Hindlimb muscle (tissue), 1 donor: ENCODE measurements at places on chromosomes 5 and 9.
A peak's percentile ranks its signal among the peaks of the same experiment; 100 is the strongest.

- DNase-seq, result no peak
These were observed 142.9 kb downstream of the HSD17B3 start for GRCh38 chr9:96158909-96159575.

DNA sequence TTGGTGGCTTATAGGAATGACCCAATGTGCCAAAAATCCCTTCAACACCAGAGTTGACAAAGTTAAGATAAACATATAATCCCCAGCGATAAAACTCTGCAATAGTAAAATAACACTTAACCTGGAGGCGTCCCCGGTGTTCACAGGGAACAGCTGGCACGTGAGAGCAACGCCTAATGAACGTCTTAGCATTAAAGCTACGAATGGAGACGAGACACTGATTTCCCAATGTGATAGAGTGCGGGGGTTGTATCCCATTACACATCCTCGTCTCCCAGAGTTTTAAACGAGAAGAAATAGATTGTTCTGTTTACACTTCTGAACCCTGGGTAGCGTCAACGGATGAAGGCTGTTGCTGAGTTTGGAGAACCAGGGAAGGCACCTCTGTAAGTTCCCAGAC, 57.6 kb downstream of the PTCH1 start:
- no peak for DNase-seq

- no peak for DNase-seq
These were observed 14.5 kb downstream of the SLC6A18 start for GRCh38 chr5:1239505-1240251.

GRCh38 chr5:35777358-35778087, 79.2 kb upstream of the IL7R start:
- DNase-seq, result peak; percentile 61

DNA sequence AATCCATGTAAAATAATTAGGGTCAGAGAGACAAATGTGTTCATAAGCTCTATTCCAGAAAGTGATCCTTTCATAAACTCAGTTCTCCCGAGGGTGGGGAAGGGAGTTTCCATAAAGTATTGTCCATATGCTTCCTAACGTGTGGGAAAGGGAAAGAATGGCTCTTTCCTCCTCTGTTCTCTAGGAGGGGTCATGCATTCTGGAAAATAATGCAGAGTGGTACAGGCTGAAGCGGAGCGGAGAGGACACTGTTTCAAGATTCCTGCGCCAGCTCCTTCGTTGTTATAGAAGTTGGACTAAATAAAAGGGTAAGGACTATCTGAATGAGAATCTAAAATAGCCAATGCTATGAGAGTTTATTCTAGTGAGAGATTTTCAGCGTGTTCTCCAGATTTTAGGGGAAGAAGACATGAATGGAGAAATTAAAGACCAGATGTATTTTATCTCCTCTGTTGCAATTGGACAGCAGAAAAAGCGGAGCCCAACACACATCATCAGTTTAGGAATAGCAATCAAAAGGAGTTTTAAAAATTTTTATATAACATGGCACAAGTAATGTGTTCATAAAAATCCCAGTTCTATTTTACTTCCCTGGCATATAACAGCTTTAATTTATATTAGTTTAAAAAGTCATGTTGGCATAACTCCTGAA, 166.9 kb upstream of the MPDZ start:
- peak; percentile 51 for DNase-seq

GRCh38 chr9:111959468-111960359, 63.1 kb downstream of the UGCG start:
- no peak for DNase-seq

DNA sequence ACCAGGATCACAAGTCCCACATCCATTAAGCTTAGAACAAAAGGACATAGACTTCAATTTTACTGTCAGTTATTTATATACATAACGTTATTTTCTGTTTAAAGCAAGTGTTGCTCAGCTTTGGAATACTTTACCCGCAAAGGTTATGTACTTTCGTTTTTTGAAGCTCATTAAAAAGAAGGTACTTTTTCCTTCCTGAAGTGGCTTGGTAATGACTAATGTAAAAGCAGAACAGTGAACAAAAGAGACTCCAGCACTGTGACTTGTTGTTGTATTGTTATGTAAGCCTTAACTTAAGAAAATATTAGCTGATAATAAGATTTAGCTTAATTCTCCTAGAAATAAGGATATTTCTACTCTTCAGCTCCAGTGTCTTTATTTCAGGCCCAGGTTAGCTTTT, 97.3 kb upstream of the SLCO6A1 start:
- DNase-seq, result no peak

DNA sequence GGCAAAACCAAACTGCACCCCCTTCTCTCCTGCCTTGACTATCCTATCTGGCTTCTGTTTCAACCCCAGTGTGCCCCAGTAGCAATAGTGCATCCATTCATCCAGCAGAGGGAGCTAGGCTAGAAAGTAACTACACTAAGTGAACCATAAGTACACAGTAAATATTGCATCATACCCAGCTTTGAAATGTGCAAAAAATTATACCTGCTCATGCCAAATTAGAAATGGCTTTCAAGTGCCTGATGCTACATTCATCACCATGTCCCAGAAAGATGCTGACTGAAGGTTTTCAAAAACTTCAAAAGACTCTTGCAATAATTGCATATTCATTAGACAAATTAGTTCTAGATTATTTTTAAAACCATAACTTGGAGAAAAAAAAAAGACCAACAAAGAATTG, 153.5 kb downstream of the PRELID2 start:
- no peak for DNase-seq

- peak; percentile 87 for DNase-seq
These were observed 8.0 kb downstream of the PDLIM4 start for GRCh38 chr5:132265336-132266030.

DNA sequence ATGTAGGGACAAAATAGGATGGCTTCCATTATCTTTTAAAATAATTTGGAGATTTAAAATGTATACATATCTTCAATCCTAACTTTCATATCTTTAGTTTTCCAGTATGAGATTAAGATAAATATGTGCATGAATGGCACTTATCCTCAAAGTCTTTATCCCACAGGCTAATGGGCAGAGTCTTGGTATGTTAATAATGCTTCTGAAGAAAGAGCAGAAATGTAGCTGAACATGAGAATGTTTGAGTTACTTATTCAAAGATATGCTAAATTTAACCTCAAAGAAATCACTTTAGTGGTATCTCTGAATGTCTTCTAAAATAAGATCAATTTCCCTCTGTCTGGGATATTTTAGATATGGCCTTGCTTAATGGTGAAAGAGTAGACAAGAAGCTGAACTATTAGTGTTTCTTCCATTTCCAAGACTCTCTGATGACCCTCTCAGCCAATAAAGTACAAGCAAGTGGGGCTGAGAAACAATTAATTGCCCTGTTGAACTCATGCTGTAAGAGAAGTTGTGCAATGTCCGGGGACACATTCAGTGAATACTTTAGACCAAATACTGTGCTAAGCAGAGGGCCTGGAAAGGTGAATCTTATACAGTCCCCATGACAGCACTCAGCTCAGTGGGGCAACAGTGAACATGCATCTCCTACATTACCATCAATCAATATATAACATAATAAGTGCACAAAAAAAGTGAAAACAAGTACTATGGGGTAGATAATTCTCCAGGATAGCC, 50.0 kb upstream of the ADAMTSL1 start:
- DNase-seq, result no peak

GRCh38 chr9:126623667-126624478, 10.1 kb downstream of the LMX1B start:
- no peak for DNase-seq

- no peak for DNase-seq
These were observed 18.5 kb downstream of the MRPS27 start for GRCh38 chr5:72301557-72301956.

DNA sequence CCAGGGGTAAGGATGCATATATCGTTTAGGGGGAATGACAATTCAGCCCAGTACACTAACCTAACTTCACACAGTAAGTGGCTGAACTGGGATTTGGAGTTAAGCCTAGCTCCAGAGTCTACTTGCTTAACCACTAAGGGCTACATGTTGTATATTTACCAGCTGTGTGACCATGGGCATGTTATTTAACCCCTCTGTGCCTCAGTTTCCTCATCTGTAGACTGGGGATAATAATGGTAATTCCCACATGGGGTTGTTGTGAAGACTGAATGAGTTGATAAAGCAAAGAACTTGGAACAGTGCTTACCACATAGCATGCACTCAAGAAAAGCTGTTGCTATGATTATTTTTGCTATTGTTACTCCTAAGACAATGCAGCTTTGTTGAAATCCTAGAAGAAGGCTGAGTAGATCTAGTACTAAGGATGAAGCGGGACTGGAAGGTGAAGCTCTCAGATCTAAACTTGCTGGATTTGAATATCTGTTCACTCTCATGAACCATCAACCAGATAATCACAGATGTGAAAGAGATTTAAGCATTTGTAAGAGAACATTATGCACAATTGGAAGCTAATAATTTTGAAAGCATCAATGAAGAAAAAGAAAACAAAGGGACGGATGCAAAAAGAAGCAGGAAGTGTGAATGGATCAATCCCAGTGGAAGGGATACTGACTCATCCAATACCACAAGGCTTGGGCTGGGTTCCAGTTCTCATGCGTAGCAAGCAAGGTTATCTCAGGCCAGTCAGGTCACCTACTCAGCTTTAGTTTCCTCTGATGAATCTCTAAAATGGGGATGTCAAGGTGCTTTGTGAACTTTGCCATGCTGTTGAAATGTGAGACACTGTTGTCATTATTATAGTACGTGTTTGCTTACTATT, 78.5 kb upstream of the TBC1D2 start:
- no peak for DNase-seq

- no peak for DNase-seq
These were observed 37.6 kb upstream of the HNRNPA0 start for GRCh38 chr5:137791799-137792198.

GRCh38 chr9:137353223-137354152, 51.4 kb upstream of the NRARP start:
- no peak for DNase-seq

DNA sequence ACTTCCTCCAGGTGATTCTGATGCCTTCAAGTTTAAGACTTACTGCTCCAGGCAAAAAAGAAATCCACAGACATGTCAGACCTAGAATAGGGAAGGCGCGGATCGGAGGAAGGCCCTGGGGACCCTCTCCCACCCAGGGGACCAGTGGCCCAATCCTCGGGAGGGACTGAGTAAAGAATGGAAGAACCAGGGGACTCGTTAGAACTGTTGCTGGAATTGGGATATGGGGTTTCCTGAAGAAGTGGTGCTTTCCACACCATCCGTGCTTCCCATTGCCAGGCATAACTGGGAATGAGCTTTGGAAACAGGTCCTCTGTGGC, 63.8 kb upstream of the SLC25A51 start:
- no peak for DNase-seq

DNA sequence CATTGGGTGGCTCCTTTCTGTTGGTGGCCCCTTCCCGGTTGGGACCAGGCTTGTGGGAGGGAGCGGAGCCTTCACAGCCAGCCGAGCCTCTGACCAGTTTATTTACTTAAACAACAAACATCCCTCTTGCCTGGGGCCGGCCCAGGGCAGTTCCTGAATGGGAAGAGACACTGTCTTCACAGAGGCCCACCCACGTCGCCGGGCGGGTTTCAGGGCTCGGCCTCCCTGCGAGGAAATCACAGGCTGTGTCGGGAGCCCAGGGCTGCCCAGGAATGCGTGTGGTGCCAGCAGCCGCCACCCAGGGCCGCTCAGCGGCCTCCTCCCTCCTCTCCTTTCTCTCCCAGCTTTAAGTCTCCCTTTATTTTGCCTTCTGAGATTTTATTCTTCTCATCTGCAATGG, 132.5 kb downstream of the HSD17B3 start:
- DNase-seq, result no peak

DNA sequence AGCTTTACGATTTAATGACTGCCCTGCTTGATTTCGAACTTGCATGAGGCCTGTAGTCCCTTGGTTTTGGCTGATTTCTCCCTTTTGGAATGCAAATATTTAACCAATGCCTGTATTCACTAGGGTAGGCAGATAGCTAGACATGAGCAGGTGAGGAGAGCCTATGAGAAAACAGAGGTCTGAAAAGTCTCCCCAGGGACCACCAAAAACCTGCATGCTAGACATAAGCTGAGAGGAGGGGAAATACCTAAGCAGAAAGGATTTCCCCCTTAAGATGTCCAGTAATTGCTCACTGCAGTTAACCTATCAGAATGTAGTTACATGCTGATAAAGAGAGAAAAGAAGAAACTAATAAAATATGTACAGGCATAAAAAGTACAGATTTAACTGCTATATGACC, 667.4 kb upstream of the SEMA6A start:
- no peak for DNase-seq

- no peak for DNase-seq
These were observed 42.3 kb downstream of the JADE2 start for GRCh38 chr5:134567641-134568336.

GRCh38 chr9:23824830-23825591, 1.0 kb downstream of the ELAVL2 start:
- DNase-seq, result peak; percentile 42

DNA sequence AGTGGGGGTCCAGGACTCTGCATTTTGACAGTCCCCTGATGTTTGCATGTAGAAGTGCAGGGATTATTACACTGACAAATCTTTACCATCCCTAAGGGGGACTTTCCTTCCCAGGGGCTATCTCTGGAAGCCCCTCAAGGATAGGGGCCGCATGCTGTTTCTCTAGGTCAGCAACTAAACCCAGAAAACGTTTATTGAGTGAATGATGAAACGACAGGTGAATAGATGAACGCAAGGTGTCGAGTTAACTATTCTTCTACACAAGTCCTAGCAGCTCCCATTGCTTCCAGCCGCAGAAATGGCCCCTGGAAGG, 281 bp upstream of the HSD17B4 start:
- no peak for DNase-seq

DNA sequence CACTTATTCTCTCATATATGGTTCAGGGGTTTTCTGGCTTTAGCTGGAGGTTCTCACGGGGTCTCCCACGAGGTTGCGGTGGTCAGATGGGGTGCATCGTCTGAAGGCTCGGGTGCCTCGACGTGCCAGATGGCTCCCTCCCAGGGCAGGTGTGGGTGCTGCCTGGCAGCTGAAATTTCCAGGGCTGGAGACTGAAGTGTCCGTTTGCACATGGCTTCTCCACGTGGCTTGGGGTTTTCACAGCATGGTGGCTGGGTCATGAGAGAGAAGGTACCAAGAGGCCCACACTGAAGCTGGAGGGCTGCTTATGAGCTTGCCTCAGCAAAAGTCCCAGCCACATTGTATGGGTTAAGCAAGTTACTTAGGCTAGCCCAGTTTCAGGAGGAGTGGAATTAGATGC, 218.6 kb downstream of the AGTPBP1 start:
- DNase-seq, result no peak

DNA sequence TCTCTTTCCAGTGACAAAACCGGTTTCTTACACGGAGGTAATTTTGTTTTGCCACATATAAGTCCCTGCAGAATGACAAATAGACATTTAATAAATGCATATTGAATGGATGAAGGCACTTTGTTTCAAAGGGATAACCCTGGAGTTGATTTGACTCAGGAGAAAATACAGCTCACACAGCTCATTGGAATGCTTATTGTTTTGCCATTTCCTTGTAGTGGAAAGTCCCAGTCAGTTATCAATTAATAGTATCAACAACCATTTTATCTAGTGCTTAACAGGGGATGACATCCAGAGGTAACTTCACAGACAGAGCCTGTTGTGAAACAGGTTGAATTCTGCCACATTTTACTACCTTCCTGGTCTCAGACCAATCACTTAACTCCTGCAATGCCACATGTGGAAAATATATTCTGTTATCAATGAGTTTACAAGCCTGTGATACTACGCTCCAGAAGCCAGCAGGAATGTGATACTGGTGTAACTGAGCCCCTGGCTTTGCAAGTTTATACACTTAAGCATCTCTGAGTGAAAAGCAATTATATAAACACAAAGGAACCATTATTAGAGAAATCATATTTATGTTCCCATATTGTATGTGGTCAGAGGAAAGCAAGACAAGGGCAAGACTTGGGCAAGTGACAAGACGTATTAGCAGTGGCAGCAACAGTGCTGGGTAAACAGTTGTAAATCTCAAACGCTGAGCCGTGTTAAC, 123.1 kb upstream of the ANKRD55 start:
- no peak for DNase-seq
